Left ventricle myocardium superior (tissue), 1 donor: ENCODE measurements at places on chromosomes 7 and 10.

DNA sequence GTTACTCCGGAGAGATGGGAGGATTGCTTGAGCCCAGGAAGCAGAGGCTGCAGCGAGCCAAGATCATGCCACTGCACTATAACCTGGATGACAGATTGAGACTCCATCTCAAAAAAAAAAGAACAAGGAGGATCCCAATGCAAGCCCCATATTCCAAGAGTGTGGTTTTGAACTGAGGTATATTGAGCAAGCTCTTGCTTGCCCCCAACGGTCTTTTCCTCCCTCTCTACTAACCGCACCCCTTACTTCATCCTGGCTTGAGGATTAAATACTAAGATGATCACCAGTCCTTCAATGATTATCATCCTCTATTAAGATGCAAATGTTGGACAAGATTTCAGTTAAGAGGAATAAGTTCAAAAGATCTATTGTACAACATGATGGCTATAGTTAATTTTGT is 12.5 kb upstream of the SRGN start:
- no peak for DNase-seq

- no peak for DNase-seq
These were observed 1111.0 kb downstream of the XPNPEP1 start for GRCh38 chr10:108812296-108812695.

DNA sequence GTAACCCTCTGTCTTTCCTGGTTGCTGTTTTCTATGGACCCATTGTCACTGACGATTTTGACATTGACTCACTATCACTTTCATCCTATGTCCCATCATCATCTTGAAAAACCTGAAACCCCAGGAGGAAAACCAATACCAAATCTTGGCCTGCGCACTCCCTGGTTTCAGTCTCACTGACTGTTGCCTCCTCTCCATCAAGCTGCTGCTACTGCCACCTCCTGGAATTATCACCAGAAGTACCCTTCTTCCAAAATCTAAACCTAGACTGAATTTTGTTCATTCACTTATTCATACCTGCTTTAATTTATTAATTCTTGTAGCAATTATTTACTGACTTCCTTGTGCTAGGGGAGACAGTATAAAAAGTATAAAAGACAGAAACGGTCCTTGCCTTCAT is 44.5 kb upstream of the ACBD5 start:
- no peak for DNase-seq

DNA sequence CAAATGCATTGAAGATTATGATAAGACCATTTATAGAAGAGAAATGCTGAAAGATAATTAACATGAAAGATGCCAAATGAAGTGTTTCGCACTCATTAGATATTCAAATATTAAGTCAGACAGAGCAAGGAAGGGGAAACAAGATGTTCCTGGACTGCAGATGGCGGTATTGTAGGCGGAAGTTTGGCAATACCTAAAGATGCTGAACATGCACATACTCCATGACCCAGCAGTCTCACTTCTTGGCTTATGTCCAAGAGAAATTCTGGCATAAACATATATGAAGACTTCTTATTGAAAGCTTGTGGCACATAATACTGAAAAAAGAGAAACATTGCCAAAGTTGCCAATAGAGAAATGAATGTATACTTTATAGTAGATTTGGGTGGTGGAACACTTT is 325.4 kb upstream of the SEMA3C start:
- DNase-seq: no peak

- no peak for DNase-seq
These were observed 139.6 kb downstream of the PTPN20 start for GRCh38 chr10:47050618-47051455.
